Epithelial cell of umbilical artery (primary cell): ENCODE measurements at places on chromosomes 5 and 9. TPM values are rescaled to one million over a fixed set of nuclear protein-coding genes. Genes with fewer than 3 reads are reported as not detected.

LCN10 gene
- total RNA-seq = not detected in 2 replicates

MEGF10 gene
- 0.15 and 0.97 TPM in 2 replicates for total RNA-seq

TPRN gene
- total RNA-seq = 4.6 and 5.5 TPM in 2 replicates

ZNF608 gene
- 3.2 and 12.2 TPM in 2 replicates for total RNA-seq

HSPB3 gene
- not detected in 2 replicates for total RNA-seq

POLR1E gene
- 18.5 and 26.0 TPM in 2 replicates for total RNA-seq

NR5A1 gene
- not detected in 2 replicates for total RNA-seq

TTC23L gene
- 0.15 TPM in 1 of 2 replicates, not detected in the other for total RNA-seq

FCN2 gene
- not detected in 2 replicates for total RNA-seq

CLIC3 gene
- 0.32 TPM in 1 of 2 replicates, not detected in the other for total RNA-seq

PROB1 gene
- 0.61 and 0.65 TPM in 2 replicates for total RNA-seq
